ENCODE measurements at places on chromosomes 2 and 18.

DNA sequence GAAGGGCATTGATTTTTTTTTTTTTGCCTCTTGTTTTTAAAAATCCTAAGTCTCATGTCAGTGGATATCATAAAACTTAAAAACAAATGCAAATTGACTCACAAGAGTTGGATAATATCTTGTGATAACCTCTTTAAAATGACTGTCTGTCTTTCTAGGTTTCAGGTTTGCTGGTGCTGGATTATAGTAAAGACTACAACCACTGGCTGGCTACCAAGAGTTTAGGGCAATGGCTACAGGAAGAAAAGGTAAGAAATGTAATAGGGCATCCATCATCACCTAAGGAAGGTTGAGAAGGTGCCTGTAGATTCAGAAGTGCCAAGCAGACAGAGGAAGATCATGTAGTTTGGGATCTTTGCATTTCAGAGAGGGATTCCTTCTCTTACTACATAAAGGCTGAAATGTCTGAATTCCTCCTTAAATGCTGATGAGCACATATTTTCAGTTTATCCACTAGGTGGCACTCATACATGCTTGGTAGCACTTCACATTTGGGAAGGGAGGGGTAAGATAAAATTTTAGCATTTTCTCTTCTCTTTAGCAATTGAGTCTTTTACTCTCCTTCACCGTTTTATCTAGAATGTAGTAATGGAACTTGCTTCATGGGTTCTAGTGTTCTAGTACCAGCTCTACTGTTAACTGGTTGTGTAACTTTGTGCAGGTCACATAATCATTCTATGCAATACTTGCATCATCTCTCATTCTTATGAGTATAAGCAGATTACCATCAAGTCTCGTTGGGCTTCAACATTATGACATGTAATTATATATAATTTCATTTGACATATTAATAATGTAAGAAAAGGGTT, 21.1 kb downstream of the CPS1 start:
- DNase-seq = no peak

- no peak for DNase-seq
Measured at GRCh38 chr18:51614967-51615571, 417.6 kb upstream of the MEX3C start.

- DNase-seq = no peak
Measured at GRCh38 chr2:158205215-158205614, 103.5 kb downstream of the UPP2 start.

GRCh38 chr2:168583710-168584521, 127.8 kb downstream of the CERS6 start:
- DNase-seq = no peak

DNA sequence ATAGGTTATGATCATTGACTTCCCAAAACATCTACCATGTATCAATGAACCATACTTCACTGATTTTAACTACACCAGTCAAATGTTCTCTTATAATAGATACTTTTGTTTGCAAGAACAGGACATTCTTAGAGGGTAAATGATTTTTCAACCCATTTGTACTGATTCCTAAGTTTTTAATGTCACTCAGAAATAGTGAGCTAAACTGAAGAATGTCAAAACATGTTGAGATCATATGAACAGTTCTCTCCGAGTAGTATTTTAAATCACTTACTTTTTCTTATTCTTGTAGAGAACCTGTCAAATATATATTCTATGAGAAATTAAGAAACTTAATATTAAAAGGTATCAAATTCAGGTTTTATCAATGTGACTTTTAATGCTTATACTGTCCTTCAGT, 1362.9 kb upstream of the SLC39A10 start:
- DNase-seq = no peak

DNA sequence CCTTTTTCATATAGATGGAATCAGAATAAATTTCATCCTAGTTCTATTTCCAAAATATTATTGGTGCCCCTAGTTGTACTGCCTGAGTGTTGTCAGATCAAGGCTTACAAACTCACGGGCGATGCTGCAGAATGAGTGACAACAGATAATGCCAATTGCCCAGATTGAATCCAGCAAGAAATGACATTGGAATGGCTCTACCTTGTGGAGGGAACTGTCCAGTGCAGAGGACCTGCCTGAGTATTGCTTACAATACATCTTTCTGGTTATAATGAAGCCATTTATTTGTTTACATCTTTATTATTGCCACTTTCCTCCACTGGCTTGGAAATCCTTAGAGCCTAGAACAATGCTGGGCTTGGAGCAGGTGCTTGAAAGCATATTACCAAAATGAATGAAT, 7.8 kb upstream of the IL1R2 start:
- DNase-seq = no peak

DNA sequence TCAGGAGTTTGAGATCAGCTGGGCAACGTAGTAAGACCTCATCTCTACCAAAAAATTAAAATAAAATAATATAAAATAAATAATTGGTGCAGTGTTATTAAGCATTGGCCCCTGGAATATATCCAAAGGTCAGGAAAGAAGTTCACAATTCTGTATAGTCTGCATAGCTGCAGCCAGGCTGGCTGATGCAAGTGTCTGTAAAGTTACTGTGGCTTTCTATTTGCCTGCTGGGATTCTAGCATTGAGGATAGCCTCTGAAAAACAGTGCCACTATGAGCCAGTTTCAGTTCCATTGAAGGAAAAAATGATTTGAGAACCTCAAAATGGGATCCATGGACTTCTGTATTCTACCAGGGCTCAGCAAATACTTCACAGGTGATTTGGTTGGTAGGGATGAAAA, 208.6 kb downstream of the PARD3B start:
- no peak for DNase-seq

Data from cortex of kidney (tissue), 1 donor.